ENCODE measurements at places on chromosomes 6 and 20.

DNA sequence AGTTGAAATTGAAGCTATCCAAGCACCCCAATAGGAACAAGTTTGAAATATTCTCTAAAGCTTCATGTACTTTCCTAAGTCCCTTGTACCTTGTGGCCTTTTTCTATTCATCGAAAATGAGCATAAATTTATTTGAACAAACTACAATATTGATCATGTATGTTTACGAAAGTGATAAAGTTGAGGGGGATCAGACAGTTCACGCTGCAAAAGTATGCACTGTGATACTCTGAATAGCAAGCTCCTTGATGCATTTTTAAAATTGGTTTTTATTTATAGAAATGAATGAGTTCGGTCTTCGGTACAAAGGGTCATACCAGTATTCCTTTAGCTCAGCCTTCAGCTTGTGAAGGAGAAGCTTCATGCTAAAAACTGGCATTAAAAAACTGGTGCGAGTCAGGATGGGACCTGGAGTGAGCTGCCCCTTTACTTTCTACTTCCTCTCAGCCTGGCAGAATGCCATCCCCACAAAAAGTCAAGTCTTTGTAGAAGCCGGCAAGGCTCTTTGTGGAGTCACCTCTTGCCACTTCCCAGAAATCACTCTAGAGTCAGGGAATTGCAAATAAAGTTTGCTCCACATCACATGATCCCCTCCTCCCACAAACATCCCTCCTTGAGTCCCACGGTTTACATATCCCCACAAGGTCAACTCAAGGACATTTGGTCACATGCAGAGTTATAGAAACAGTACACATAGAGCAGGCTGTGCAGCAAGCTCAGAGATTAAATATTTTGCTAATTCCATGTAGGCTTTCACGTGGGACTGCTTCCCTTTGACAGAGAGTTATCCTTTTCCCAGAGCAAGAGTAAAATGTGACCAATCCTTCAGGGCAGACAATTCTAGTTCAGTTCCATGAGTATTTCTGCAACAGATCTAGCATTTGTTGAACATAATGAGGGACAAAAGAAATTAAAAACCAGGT lies 34.6 kb upstream of the ADGRF1 start:
- DNase-seq: no peak

- no peak for DNase-seq
Observed at GRCh38 chr6:24911796-24912382, 23.9 kb downstream of the RIPOR2 start.

- DNase-seq: no peak
Observed at GRCh38 chr6:92259171-92259570, 1160.2 kb downstream of the EPHA7 start.

DNA sequence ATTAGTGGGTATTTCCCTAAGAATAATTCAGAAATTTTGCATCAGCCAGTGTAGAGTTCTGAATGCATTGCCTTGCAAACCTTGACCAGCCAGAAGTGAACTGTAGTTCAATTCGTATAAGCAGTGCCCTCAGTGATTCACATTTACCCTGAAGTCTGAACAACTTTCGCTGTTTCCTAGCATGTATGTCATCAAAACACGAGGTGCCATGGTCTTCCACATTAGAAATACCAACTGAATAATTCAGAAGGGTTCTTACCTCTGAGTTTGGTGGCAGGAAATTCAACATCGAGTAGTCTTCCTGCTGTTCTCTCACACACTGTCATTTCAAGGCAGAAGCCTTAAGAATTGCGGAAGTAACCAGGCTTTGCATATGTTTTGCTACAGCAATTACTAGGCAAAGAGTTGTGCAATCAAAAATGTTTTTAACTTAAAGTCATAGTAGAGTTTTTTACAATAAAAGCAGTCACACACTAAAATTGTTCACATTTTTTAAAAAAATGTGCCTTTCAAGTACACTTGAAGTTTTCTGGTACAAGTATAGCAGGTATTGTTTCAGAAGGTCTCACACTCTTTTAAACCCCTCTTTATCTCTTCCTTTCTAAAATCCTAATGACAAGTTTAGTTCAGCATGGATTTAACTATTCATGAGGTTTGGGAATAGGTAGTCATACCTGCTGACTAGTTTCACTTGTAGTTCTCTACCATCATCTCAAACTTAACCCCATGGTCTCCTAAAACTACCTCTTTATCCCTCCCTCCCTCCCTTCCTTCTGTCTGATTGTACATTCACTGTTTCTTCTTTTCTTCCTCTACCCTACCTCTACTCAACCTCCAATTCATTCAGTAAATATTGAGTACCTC lies 118.3 kb downstream of the STXBP5 start:
- no peak for DNase-seq

DNA sequence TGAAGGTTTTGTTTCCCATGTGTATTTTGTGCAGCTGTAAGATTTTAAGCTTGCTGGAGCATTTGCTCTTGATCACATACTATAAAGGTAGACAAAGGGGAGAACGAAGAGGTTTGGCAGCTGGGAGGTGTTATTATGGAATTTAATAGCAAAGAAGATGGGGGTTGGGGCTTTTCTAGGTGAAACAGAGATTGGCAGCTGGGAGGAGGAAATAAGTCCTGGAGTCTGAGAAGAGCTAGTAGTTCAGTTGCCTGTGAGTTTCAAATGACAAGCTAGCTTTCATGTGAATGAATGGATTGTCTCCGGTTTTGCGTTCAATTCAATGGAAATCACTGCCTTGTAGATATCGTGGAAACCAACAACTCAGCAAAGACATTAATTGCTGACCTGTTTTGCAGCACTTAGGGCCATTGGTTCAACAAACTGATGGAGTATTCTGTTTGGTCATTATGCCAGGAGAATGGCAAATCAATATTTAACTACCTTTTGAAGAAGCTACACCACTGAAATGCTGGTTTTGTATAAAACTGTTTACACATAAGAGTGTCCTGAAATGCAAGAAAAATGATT lies 38.1 kb upstream of the FLRT3 start:
- DNase-seq: no peak

DNA sequence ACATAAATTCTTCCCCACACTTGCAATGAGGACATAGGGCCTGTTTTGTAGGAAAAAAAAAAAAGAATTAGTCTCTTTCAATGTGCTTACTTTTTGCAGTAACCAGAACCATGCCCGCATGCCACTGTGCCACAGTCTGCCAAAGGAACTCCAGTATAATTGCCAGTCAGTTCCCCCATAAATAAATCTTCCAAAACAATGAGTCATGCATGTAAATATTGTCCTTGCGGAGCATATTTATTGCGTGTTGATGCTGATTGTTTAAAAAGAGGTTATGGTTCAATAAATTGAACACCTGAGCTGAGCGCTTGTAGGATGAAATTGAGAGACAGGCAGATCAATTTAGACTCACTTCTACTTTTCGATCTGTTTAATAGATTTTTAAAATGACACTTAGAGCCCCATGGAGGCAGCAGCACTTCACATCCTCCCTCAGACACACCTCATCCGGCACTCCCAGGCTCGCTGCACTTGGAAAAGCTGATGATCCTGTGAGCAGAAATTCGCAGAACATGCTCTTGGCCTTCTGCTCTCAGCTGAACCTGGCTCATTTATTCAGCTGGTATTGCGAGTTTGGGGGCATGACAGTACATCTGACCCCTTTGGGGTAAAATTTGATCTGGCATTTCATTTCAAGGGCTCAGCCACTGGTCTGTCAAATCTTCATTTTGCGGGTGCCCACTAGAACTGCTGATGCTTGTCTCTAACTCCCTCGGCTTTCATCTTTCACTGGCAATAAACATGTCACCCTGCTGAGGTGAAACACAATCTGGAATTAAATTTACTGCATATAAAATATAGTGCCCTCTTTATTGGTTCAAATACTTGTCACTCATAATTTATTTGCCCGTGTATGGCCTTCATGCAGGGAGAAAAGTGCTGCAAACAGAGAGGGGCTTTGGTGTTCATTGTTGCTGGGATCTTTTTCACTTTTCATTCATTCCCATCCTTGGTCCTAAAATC lies 371.1 kb upstream of the POU3F2 start:
- DNase-seq: no peak

DNA sequence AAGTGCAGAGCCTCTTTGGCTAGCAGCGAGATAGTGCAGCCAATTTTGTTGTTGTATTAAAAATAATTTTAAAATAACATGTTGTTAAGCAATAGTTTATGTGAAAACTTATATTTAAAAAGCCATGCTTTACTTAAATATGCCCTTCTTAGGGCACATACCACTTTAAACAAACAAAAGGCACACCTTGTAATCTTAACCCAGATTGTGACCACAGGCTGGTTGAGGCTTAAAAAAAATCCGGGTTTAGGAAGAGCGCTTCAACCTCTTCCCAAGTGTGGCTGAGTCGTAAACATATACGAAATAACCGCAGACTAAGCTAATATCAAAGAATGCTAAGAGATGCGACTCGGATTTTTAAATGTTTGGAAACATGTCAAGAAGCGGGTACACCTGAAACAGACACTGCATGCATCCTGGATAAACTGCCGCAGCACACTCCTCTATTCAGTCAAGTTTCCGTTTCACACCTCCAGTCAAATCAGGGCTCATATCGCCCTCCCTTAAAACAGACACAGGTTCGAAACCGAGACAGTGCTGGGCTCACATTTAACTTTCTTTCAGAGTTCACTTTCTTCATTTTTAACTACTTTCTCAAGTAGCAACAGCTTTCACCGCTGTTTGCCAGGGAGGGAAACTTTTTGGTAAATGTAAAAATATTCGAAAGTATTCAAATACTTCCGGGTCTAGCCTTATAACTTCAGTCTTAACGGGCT lies 1.5 kb downstream of the DEK start:
- DNase-seq: no peak

GRCh38 chr6:24026050-24026449 lies 100.0 kb upstream of the NRSN1 start:
- no peak for DNase-seq

- no peak for DNase-seq
Observed at GRCh38 chr20:52118696-52119095, 72.9 kb downstream of the ZFP64 start.

- no peak for DNase-seq
Observed at GRCh38 chr20:61764471-61765025, 301.1 kb downstream of the TAF4 start.

GRCh38 chr6:9062596-9062995 lies 627.3 kb upstream of the SLC35B3 start:
- DNase-seq: no peak

- DNase-seq: no peak
Observed at GRCh38 chr20:44033873-44034272, 119.2 kb downstream of the TOX2 start.

DNA sequence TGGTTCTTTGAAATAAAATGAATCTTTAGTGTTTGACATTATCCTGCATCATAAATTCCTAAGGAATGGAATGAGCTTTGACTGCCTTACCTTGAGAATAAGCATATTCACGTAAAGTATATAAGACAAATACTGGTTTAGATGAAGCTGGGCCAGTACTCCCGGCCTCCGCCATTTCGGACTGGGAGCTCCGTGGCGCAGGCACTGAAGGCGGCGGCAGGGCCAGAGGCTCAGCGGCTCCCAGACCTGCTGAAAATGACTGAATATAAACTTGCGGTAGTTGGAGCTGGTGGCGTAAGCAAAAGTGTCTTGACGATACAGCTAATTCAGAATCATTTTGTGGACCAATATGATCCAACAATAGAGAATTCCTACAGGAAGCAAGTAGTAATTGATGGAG lies 76.2 kb upstream of the FAM83B start:
- DNase-seq: no peak

- no peak for DNase-seq
Observed at GRCh38 chr6:4088704-4089103, 9.8 kb upstream of the FAM217A start.

DNA sequence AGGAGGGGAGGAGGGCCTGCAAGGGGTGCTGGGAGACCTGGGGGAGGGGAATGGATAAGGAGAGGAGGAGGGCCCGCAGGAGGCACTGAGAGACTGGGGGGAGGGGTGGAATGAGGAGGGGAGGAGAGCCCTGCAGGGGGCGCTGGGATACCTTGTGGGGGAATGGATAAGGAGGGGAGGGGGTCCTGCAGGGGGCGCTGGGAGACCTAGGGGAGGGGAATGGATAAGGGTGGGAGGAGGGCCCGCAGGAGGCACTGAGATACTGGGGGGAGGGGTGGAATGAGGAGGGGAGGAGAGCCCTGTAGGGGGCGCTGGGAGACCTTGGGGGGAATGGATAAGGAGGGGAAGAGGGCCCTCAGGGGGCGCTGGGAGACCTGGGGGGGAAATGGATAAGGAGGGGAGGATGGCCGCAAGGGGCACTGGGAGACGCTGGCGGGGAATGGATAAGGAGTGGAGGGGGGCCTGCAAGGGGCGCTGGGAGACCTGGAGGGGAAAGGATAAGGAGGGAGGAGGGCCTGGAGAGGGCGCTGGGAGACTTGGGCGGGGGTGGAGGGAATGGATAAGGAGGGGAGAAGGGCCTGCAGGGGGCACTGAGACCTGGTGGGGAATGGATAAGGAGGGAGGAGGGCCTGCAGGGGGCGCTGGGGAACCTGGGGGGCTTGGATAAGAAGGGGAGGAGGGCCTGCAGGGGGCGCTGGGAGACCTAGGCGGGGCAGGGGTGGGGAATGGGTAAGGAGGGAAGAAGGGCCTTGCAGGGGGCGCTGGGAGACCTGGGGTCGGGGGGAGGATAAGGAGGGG lies 1.3 kb upstream of the CTCFL start:
- DNase-seq: no peak

GRCh38 chr6:37648465-37649330 lies 49.0 kb downstream of the MDGA1 start:
- DNase-seq: no peak

- no peak for DNase-seq
Observed at GRCh38 chr6:48736501-48737206, 625.7 kb upstream of the PTCHD4 start.

GRCh38 chr6:28449056-28449455 lies 5.8 kb upstream of the ZSCAN23 start:
- no peak for DNase-seq

- peak; percentile 64 for DNase-seq
Observed at GRCh38 chr20:17615645-17616479, 46.0 kb downstream of the DSTN start.

- no peak for DNase-seq
Observed at GRCh38 chr6:93423542-93423941, 4.2 kb upstream of the EPHA7 start.

- no peak for DNase-seq
Observed at GRCh38 chr6:27139756-27140579, 107.5 kb upstream of the PRSS16 start.

- DNase-seq: no peak
Observed at GRCh38 chr6:1313767-1314503, 2.0 kb downstream of the FOXQ1 start.

- DNase-seq: no peak
Observed at GRCh38 chr6:15948930-15949900, 179.7 kb upstream of the MYLIP start.

DNA sequence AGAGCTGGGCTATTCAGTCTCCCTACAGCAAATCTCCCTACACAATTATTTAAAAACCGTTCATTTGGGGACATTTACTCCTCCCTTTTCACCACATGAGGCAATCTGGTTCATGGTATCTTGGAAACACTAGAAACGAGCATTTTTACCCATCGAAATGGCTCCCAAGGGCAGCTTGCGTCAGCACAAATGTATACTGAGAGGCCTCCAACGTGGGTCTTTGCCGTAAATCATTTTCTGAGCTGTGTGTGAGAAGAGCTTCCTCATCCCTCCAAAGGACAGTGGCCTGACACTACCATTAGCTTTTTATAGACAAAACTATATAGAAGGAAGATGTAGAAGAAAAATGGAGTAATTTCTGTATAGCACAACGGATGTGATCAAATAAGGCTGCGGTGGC lies 30.0 kb upstream of the PXDC1 start:
- no peak for DNase-seq

- DNase-seq: no peak
Observed at GRCh38 chr6:155291291-155291690, 23.0 kb downstream of the TFB1M start.
